ENCODE measurements at places on chromosomes 16 and 17.

- DNase-seq: no peak
Measured at GRCh38 chr17:64083563-64084085, 46.3 kb downstream of the ERN1 start.

GRCh38 chr16:80233097-80233835, 307.5 kb upstream of the DYNLRB2 start:
- no peak for DNase-seq

DNA sequence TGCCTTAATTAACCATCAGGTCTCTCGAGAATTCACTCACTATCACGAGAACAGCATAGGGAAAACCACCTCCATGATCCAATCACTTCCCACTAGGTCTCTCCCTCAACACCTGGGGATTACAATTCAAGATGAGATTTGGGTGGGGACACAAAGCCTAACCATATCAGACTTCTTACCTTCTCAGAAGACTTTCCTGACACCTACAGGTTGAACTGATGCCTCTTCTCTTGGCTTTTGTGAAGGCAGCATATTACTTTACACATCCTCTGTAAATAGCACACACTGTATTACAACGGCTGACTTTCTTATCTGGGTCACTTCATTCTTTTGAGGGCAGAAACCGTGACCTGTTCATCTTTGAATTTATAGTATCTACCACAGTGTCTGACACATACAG, 23.6 kb downstream of the BMERB1 start:
- no peak for DNase-seq

DNA sequence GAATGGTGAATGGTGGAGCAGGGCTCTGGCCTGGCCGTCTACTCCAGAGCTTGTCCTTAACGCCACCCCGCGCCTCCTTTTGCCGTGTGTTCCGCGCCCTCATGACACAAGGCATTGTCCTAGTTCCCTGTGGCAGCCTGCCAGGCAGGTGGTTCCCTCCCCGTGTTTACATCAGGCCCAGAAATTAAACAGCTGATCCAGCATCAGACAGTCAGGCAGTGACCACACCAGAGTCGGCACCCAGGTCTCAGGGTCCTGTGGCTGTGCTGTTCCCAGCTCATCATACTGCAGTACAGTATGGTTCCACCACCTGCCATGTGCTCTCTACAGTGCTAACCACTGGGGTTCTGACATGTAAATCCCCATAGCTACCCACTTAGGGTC, 119.7 kb downstream of the RAB11FIP4 start:
- DNase-seq: no peak
